Brain (organoid and tissue), 16 donors: ENCODE measurements at places on chromosomes 5 and 9. TPM values are rescaled to one million over a fixed set of nuclear protein-coding genes. Genes with fewer than 3 reads are reported as not detected.

The SLC2A8 gene
- polyA plus RNA-seq = 23.4 TPM

The TMC1 gene
- polyA plus RNA-seq = 0.29 TPM

The ZNG1F gene
- polyA plus RNA-seq = 3.9 TPM

The SPINK6 gene
- not detected for polyA plus RNA-seq

The EIF4E1B gene
- polyA plus RNA-seq = 0.81 TPM

The PCDHGC5 gene
- 4.3 TPM for polyA plus RNA-seq

The EGFLAM gene
- 1.9 TPM for polyA plus RNA-seq

The ADAMTSL2 gene
- 24.2 TPM for polyA plus RNA-seq

The DPH7 gene
- polyA plus RNA-seq = 19.4 TPM

The DOCK8 gene
- polyA plus RNA-seq = 1.3 TPM

The FOXI1 gene
- 1.3 TPM for polyA plus RNA-seq

The PCDHB3 gene
- 1.0 TPM for polyA plus RNA-seq

The TGFBI gene
- polyA plus RNA-seq = 10.4 TPM

The INSL4 gene
- polyA plus RNA-seq = not detected

The RNF130 gene
- 96.7 TPM for polyA plus RNA-seq

The CARTPT gene
- 7.9 TPM for polyA plus RNA-seq

The IL9 gene
- not detected for polyA plus RNA-seq

The CEP72 gene
- polyA plus RNA-seq = 16.2 TPM

The WDR55 gene
- 13.1 TPM for polyA plus RNA-seq

The QRFP gene
- not detected for polyA plus RNA-seq

The PRDM9 gene
- polyA plus RNA-seq = not detected

The PKD2L2 gene
- polyA plus RNA-seq = not detected
